ENCODE measurements at places on chromosomes 13 and 19.
A peak's percentile ranks its signal among the peaks of the same experiment; 100 is the strongest.

DNA sequence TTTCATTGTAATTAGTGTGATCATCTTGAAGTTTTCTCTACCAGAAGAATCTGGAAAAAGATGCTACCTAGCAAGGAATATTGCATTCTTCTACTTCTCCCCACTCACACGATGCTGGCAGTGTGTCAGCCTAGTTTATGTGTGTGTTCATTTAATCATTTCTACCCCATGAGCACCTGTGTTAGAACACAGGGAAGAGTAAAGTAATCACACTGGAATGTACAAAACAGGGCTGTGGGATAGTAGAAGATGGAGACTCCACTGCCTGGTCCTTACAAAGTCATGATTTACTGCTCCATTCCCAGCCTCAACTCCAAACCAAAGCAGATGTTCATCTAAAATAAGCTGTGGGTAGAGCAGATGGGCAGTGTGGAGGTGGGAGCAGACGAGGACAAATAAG lies 47.7 kb upstream of the RGCC start:
- no peak for DNase-seq

DNA sequence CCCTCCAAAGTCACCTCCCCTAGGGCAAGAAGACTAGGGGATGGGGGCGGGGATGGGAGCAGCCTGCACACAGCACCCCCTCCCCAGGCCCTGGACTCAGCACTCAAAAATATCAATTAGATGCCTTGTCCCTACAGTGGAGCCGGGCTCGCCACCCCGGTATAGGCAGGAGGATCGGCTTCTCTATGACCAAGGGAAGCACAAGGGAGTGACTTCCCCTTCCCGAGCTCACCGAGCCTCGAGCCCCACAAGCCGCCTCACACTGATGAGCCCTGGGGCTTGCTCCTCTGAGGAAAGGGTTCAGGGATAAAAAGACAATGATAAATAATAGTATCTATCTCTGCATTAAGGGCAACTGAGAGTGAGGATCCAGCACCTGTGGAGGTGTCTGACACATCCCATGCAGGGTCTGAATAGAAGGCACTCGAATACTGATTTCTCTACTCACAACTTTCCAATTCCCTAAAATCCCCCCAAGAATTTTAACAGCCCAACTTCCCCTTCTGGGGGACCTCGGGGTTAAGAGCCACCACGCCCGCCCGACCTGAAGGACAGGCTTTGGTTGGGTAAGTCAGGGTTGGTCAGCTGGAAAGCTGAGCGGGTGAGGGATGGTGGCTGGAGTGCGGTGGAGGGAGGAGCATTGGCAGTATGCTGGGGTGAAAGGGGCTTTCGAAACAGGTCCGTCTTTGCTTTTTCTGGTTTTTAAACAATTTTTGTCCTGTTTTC lies 51.3 kb downstream of the STK24 start:
- no peak for DNase-seq

DNA sequence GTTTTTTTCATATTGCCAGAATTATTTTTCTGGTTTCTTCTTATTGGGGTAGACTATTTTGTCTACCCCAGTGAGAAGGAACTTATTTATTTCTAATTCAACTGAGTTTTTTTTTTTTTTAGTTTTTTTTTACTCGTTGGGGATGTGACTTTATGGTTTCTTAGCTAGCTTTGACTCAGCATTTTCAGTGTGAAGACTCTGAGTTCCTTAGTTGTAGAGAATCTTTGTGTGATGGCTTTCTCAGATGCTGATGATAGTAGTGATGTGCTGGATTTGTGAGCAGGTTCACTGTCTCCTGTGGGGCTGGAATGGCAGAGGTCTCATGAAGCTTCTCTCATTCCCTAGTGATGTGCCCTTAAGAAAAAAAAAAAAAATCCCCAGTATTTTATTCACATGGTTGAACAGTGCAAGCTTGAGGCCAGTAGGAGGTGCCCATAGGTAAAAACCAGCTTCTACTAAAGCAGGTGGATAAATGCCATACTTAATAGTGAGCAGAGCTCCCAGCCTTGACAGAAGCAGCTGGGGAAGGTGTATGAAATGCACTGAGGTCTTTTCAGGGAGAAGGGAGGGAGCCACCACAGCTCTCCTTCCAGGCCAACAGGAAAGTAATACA lies 106.2 kb upstream of the KLF5 start:
- DNase-seq: no peak

- DNase-seq: no peak
Measured at GRCh38 chr13:76481738-76482137, 404.5 kb downstream of the KCTD12 start.

DNA sequence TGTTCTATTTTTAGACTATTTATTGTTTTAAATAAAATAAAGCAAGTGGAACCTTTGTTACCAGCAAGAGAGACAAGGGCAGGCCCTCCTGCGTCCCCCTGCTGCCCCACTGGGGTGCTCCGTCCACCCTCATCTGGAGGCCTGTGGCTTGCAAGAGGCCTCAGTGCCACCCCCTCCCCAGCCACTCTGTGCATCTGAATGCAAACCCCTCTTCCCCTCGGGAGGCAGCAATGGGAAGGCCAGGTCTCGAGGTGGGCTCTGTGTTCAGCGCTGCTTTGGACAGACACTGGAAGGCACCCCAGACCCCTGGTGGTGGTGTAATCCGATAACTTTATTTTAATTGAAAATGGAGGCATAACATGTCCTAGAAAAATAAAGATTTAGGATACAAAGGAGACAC lies 4.6 kb downstream of the SIX5 start:
- no peak for DNase-seq

- no peak for DNase-seq
Measured at GRCh38 chr13:41061914-41062837, 867 bp downstream of the WBP4 start.

GRCh38 chr19:47765523-47766358 lies 12.8 kb upstream of the SELENOW start:
- DNase-seq: peak; percentile 54

GRCh38 chr13:20801707-20802106 lies 27.9 kb upstream of the EEF1AKMT1 start:
- no peak for DNase-seq

GRCh38 chr19:42521346-42522030 lies 6.8 kb downstream of the CEACAM1 start:
- DNase-seq: no peak

DNA sequence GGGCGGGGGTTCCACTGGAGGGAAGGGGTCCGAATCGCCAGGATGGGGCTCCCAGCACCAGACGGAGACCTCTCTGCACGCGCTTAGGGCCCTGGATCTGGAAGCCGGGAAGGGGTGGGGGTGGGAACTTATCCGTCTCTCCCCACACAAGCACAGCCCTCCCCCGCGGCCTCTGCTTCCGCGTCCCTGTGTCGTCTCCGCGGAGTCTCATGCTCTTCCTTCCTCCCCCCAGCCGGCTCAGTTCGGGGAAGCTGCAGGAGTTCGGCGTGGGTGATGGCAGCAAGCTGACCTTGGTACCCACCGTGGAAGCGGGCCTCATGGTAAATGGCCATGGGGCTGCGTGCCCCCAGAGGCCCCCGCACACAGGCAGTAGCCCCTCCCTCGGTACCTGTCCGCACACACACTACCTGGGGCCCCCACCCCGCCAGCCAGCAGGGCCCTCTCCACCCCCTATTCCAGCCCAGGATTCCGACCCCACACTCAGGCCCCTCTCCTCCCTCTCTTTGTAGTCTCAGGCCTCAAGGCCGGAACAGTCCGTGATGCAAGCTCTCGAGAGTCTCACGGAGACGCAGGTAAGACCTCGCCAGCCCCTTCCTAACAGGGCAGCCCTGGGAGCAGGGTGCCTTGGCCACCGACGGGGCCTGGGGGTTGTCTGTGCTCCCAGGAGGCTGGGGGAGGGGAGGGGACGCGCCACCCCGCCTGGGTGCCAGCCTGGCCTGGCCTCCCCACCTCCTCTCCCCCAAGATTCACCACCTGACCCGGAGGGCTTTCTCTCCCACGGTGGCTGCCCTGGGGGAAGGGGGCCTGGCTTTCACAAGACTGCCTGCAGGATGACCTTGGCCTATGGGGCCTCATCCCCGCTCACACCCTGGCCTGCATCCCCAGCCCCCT lies 3.2 kb downstream of the MIDN start:
- peak; percentile 83 for DNase-seq

DNA sequence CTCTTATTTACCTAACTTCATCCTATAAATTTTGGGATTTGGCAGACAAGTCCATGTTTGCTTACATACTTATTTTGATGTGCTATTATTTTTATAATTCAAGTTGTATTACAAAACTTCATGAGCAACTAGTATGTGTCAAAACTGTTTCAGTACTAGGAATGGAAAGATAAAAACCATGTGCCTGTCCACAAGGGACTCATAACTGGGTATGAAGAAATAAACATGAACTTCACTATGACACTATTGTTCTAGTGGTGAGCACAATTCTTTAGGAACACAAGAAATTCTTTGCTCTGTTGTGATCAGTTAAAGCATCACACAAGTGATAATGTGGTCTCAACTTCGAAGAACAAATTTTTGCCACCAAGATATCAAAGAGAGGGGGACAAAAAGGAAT lies 97.5 kb upstream of the FBXL3 start:
- no peak for DNase-seq

GRCh38 chr13:23984546-23984945 lies 87.2 kb upstream of the C1QTNF9B start:
- peak; percentile 9 for DNase-seq

DNA sequence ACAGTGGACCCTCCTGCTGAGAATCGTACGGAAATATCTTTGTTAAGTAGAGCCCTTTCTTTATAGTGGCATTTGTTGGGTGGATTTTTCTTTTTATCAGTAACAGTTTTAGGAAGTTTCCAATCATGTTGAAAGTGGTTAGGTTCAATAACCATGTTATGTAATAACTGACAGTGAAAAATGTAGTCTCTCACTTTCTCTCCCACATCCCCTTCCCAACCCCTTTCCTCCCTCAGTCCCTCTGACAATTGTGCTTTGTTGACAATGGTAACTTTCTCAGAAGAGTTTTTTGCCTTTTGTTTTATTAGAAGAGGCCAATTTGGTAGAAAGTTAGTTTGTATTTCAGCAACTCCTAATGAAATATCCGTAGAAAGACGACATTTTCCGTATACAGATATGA lies 77.8 kb upstream of the SLAIN1 start:
- DNase-seq: no peak

GRCh38 chr13:72221276-72221962 lies 354.4 kb upstream of the DACH1 start:
- DNase-seq: no peak

GRCh38 chr19:19115954-19116353 lies 22.3 kb downstream of the TMEM161A start:
- DNase-seq: peak; percentile 56

GRCh38 chr19:30416375-30416774 lies 44.2 kb downstream of the ZNF536 start:
- no peak for DNase-seq

DNA sequence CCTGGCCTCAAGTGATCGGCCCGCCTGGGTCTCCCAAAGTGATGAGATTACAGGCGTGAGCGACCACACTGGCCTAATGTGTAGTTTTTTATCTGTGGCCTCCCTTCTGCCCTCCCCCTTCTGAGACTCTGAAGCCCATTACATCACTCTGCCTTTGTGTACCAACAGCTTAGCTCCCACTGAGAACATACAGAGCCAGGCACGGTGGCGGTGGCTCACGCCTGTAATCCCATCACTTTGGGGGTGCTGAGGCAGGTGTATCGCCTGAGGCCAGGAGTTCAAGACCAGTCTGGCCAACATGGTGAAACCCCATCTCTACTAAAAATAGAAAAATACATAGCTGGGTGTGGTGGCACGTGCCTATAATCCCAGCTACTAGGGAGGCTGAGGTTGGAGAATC lies 12.6 kb downstream of the NCR1 start:
- DNase-seq: no peak

GRCh38 chr13:89660752-89661151 lies 1686.7 kb upstream of the MIR17HG start:
- DNase-seq: no peak

GRCh38 chr13:75762076-75762937 lies 126.2 kb downstream of the LMO7 start:
- peak; percentile 52 for DNase-seq
